ENCODE measurements at places on chromosomes 5 and 9. TPM values are rescaled to one million over a fixed set of nuclear protein-coding genes. Genes with fewer than 3 reads are reported as not detected.

Gene BASP1
- total RNA-seq = 5.7 TPM

Gene FOXD4L4
- total RNA-seq = 0.38 TPM

Gene ZNF883
- total RNA-seq = 0.50 TPM

Gene NR3C1
- 12.6 TPM for total RNA-seq

Gene PDZD2
- 7.0 TPM for total RNA-seq

Gene RAB24
- total RNA-seq = 15.7 TPM

Gene SCGB3A1
- total RNA-seq = 0.32 TPM

Gene GFI1B
- total RNA-seq = not detected

Gene GABBR2
- total RNA-seq = 0.63 TPM

Gene SAPCD2
- 13.6 TPM for total RNA-seq

Gene TNFAIP8
- 7.7 TPM for total RNA-seq

Gene C1QTNF3
- total RNA-seq = 0.65 TPM

Gene IL5
- total RNA-seq = not detected

Gene SV2C
- total RNA-seq = not detected

Gene PCDHGA1
- 0.32 TPM for total RNA-seq

Gene OGN
- not detected for total RNA-seq

Gene PCDHB8
- total RNA-seq = 0.16 TPM

Gene LRRC70
- 24.0 TPM for total RNA-seq

Gene SLC4A9
- total RNA-seq = under 0.01 TPM

Gene OTULINL
- 0.49 TPM for total RNA-seq

Gene GAPT
- total RNA-seq = not detected

Gene FAM200C
- total RNA-seq = 2.1 TPM

Gene TAL2
- not detected for total RNA-seq

Gene KIF4B
- total RNA-seq = 0.38 TPM

Gene PCDHB16
- total RNA-seq = 0.63 TPM

Gene NMUR2
- total RNA-seq = not detected

Gene FOXD4L5
- under 0.01 TPM for total RNA-seq

Gene RLN2
- 0.16 TPM for total RNA-seq

Gene FOXD4L6
- not detected for total RNA-seq

Gene FOXD4L3
- not detected for total RNA-seq

Gene LNPEP
- 52.2 TPM for total RNA-seq

Gene INSL4
- total RNA-seq = not detected

Gene CDH6
- total RNA-seq = 0.19 TPM

Gene TSPAN17
- 55.1 TPM for total RNA-seq

Gene MCCC2
- 9.9 TPM for total RNA-seq

Gene SMIM33
- total RNA-seq = not detected

Gene F12
- 1.3 TPM for total RNA-seq

Gene CCDC192
- total RNA-seq = not detected

Gene MAN1B1
- total RNA-seq = 58.6 TPM

Gene ADAMTS16
- not detected for total RNA-seq

Gene FSTL4
- not detected for total RNA-seq

Gene LHX2
- total RNA-seq = not detected

Gene NELFB
- 63.6 TPM for total RNA-seq

Gene DTWD2
- 3.2 TPM for total RNA-seq

Gene OLFM1
- total RNA-seq = 25.5 TPM

Gene ENTPD2
- under 0.01 TPM for total RNA-seq

Gene CD180
- not detected for total RNA-seq

Gene SPRY4
- 11.3 TPM for total RNA-seq

Data from bladder microvascular endothelial cell (primary cell).